ENCODE measurements at places on chromosomes 7 and 10.

- DNase-seq: no peak
Measured at GRCh38 chr7:139883814-139884213, 54.8 kb downstream of the TBXAS1 start.

GRCh38 chr10:97321032-97321803 is 2.1 kb downstream of the FRAT1 start:
- no peak for DNase-seq

- no peak for DNase-seq
Measured at GRCh38 chr10:71656220-71656619, 63.4 kb downstream of the C10orf105 start.

GRCh38 chr10:106997721-106998120 is 166.8 kb downstream of the SORCS1 start:
- DNase-seq: no peak

- DNase-seq: peak; percentile 88
Measured at GRCh38 chr10:132554991-132555647, 17.5 kb downstream of the INPP5A start.

GRCh38 chr7:134690016-134690415 is 43.4 kb downstream of the BPGM start:
- no peak for DNase-seq

GRCh38 chr10:26503911-26504310 is 65.8 kb downstream of the APBB1IP start:
- no peak for DNase-seq

- DNase-seq: peak; percentile 53
Measured at GRCh38 chr7:54788664-54789063, 29.7 kb upstream of the SEC61G start.

- no peak for DNase-seq
Measured at GRCh38 chr7:135775230-135775629, 26.6 kb upstream of the FAM180A start.

GRCh38 chr7:128137181-128137580 is 103.9 kb upstream of the LEP start:
- DNase-seq: no peak

GRCh38 chr10:17831341-17831740 is 22.2 kb downstream of the MRC1 start:
- peak; percentile 57 for DNase-seq

GRCh38 chr7:44167920-44168319 is 21.3 kb downstream of the GCK start:
- DNase-seq: peak; percentile 60

GRCh38 chr7:391411-391951 is 101.5 kb downstream of the FOXL3 start:
- no peak for DNase-seq

DNA sequence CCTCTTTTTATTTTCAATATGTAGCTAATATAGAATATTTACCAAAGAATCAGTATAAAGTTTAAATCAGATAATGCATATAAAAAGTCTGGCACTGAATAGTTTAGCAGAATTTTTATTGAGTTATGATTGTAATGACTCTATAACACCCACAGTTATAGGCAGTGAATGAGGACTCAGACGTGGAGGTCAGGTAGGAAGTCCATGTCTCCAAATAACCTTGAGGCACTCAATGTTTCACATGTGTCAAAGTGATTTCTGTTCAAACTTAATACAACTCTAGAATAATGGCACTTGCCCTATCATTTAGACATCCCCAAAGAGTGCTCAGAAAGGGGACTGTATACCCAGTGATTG is 332.1 kb downstream of the BMPER start:
- no peak for DNase-seq

DNA sequence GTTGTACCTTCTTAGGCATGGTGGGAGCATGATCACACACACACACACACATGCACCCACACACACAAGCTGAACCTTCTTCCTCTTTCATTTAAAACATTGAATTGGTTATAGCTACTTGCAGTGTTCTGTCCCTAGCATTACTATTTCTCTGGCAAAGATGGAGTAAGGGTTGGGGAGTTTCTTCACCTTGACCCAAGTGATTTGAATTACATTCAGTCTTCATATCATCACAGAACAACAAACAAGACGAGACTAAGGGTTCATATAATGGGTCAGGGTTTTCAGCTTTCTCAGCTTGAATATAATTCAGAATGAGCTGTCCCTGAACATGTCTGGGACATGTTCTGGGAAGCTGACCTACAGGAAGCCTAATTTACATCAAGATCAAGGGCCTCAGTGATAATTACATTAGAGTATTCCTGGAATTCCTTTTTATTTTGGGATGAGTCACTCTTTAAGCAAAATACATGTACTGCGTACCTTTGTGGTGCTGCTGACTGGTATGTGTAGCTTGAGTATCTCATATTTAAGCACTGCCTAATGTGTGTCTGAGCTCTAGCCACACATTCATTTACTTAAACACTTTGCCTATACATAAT is 213.5 kb upstream of the TMEM229A start:
- DNase-seq: no peak

- no peak for DNase-seq
Measured at GRCh38 chr10:123974406-123974805, 82.8 kb upstream of the CPXM2 start.

DNA sequence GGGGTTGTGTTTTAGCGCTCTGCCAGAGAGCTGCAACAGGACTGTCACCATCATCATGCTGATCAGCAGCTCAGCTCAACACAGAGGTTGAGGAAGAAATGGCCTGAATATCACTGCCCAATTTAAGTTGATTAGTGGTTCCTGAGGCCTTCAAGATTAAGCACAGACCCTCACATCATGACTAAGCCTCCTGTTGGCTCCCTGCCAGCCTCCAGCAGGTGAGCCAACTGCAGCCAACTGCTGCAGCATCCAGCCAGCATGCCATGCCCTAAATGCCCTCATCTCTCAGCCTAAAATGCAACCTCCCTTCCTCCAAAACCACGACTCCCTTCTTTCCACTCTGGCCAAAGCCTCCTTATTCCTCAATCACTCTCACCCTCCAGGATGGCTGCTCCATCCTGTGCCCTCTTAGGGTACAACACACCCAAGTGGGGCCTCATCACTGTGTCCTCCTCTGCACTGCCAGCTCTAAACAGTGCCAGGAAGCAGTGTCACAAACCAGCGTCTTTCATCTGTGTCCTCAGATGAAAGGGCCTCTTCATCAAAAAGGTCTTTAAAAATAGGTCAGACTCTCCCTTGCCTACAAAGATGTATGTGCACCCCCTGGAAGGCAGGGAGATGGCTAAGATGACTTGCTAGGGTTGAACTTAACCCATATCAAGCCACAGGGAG is 259.3 kb downstream of the ZEB1 start:
- DNase-seq: no peak

DNA sequence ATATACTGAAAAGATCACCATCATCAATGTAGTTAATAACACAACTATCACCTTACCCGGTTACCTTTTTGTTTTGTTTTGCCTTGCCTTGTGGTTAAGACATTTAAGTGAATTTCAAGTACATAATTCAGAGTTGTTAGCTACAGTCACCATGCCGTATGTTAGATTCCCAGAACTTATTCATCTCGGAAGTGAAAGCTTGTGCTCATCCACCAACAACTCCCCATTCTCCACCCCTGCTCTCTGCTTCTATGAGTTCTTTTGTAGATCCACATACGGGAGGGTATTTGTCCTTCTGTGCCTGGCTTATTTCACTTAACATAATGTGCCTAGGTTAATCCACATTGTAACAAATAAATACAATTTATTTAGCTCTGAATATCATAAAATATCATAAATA is 182.8 kb upstream of the ADARB2 start:
- DNase-seq: no peak

DNA sequence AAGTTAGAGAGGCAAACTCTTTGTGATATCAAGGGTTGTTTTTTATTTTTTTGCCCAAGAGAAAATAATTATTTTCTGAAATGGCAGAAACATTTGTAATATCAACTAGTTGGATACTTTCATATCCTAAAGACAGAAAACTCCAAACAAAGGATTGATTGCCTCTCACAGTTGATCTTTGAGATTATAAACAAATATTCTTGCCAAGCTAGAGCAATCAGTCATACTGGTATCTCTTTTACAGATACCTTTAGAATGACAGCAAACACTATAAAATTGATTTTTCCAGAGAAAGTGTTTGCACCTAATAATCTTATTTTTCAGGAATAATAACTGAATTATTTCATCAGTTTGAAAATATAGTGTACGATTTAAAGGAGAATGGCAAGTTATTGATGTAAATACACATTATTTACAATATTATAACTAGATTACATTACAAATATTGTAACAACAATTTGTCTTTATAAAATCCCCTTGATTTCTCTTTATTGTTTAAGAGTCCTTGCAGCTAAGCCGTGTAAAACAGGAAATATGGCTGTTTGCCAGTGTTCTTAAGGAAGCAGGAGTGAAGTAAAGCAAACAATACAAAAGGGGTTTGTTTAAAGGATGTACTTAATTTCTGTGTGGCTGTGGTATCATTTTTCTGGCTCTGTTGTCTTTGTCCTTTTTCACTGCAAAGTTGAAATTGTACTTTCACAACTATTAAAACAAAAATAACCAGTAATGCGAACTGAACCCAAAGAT is 58.4 kb downstream of the MAPK8 start:
- no peak for DNase-seq

GRCh38 chr10:58555170-58555929 is 42.7 kb downstream of the BICC1 start:
- no peak for DNase-seq

GRCh38 chr10:100519311-100520051 is at the start of gene SEC31B:
Gene SEC31B, minus strand, starts transcription at chr10:100519861. Its CDS starts 2,909 bp downstream, at chr10:100516952.
- no peak for DNase-seq

- DNase-seq: no peak
Measured at GRCh38 chr10:30928742-30929141, 102.9 kb downstream of the ZNF438 start.

DNA sequence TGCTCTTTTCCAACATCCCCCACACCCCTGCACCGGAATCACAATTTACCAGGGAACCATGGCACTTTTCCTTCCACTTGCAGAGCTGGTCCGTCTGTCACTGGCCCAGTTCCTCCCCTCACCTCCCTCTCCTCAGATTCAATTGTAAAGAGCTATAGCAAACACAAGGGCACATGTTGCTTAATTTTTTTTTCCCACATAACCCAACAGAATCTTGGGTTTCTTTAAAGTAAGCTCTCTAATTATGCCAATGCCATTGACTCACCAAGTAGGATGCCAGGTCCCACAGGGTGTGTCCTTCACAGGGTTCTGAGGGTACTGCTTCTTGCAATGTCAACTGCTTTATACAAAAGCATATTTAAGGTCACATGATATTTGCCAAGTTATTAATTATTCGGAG is 262.2 kb downstream of the AUTS2 start:
- no peak for DNase-seq

- DNase-seq: no peak
Measured at GRCh38 chr10:58903071-58903470, 273.4 kb upstream of the PHYHIPL start.

GRCh38 chr10:119515511-119516045 is 26.9 kb downstream of the RGS10 start:
- no peak for DNase-seq

- DNase-seq: no peak
Measured at GRCh38 chr7:771234-772004, 44.3 kb upstream of the PRKAR1B start.

DNA sequence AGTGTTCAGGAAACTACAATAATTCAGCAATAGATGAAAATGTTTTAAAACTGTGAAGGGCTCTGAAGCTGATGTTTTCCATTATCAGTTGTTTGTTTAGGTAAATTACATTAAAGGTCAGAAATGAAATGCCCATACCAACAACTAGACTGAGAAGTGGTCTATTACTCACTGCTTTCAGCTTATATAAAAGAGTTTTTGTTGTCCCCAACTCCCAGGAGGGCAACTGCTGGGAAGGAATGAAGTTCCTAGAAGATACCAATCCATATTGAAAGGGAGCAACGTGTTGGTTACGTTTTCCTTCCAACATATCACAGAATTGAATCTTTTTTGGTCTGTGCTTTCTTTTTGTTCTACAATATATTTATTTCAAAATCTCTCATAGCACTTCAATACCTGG is 330.6 kb upstream of the LRRN3 start:
- DNase-seq: no peak

DNA sequence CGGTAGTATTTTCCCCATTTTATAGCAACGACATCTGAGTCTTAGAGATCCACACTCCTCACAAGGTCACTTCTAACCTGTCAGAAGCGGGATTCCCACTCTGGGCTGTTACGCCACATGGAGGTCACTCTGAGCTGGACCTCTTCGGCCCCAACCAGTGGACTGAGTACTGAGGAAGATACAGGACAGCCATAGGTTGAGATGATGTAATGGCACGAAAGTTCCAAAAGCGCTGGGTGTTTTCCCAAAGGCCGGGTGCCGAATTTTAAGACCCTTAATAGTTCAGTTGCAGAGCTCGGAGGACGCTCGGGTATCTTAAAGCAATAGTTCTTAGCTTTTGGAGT is 699 bp downstream of the GHITM start:
- DNase-seq: no peak
